Articular chondrocyte of knee joint (primary cell): ENCODE measurements at places on chromosomes 11 and 22. TPM values are rescaled to one million over a fixed set of nuclear protein-coding genes. Genes with fewer than 3 reads are reported as not detected.

The ELFN2 gene
- 0.11 and 0.13 TPM in 2 replicates for total RNA-seq

The TMPRSS4 gene
- under 0.01 TPM in 1 of 2 replicates, not detected in the other for total RNA-seq

The DAGLA gene
- total RNA-seq = 2.4 and 2.5 TPM in 2 replicates

The ZBTB16 gene
- total RNA-seq = 0.22 and 1.8 TPM in 2 replicates

The GRIK4 gene
- total RNA-seq = 0.11 and 0.13 TPM in 2 replicates

The ROBO4 gene
- total RNA-seq = 0.26 and 1.1 TPM in 2 replicates

The FAM180B gene
- total RNA-seq = 0.11 and 0.26 TPM in 2 replicates

The MS4A13 gene
- total RNA-seq = not detected in 2 replicates

The RPLP2 gene
- 175 and 207 TPM in 2 replicates for total RNA-seq

The CDCA5 gene
- total RNA-seq = 5.4 and 7.7 TPM in 2 replicates

The TBX10 gene
- not detected in 2 replicates for total RNA-seq

The NCR3LG1 gene
- total RNA-seq = 6.4 and 14.4 TPM in 2 replicates

The OR51I1 gene
- total RNA-seq = 0.22 TPM in 1 of 2 replicates, not detected in the other

The OR4D9 gene
- not detected in 2 replicates for total RNA-seq

The MYOD1 gene
- total RNA-seq = not detected in 2 replicates

The MS4A12 gene
- not detected in 2 replicates for total RNA-seq

The PTPRCAP gene
- 0.11 and 0.26 TPM in 2 replicates for total RNA-seq

The TMEM218 gene
- total RNA-seq = 19.5 and 21.3 TPM in 2 replicates

The SLC35F2 gene
- total RNA-seq = 1.8 and 3.9 TPM in 2 replicates

The MUC2 gene
- total RNA-seq = not detected in 2 replicates

The RABL2B gene
- total RNA-seq = 13.2 and 17.1 TPM in 2 replicates

The PLAAT4 gene
- 27.4 and 36.1 TPM in 2 replicates for total RNA-seq

The SCO2 gene
- total RNA-seq = 2.5 TPM in 2 replicates

The B4GAT1 gene
- total RNA-seq = 14.5 and 18.1 TPM in 2 replicates

The OR4S2 gene
- not detected in 2 replicates for total RNA-seq

The C11orf21 gene
- 0.26 and 0.43 TPM in 2 replicates for total RNA-seq

The CREB3L1 gene
- total RNA-seq = 23.1 and 36.8 TPM in 2 replicates

The DDT gene
- total RNA-seq = 57.7 and 68.2 TPM in 2 replicates

The OR5T3 gene
- total RNA-seq = not detected in 2 replicates

The ALG8 gene
- 39.7 and 50.4 TPM in 2 replicates for total RNA-seq

The ELMOD1 gene
- 0.11 TPM in 1 of 2 replicates, not detected in the other for total RNA-seq

The POU2AF2 gene
- not detected in 2 replicates for total RNA-seq

The LUZP2 gene
- not detected in 2 replicates for total RNA-seq

The LDLRAD3 gene
- total RNA-seq = 14.8 and 15.5 TPM in 2 replicates
